Activated naive CD8-positive, alpha-beta T cell treated with anti-CD3 and anti-CD28 coated beads for 36 hours (primary cell): ENCODE measurements at places on chromosomes 16 and 17. TPM values are rescaled to one million over a fixed set of nuclear protein-coding genes. Genes with fewer than 3 reads are reported as not detected.

DNA sequence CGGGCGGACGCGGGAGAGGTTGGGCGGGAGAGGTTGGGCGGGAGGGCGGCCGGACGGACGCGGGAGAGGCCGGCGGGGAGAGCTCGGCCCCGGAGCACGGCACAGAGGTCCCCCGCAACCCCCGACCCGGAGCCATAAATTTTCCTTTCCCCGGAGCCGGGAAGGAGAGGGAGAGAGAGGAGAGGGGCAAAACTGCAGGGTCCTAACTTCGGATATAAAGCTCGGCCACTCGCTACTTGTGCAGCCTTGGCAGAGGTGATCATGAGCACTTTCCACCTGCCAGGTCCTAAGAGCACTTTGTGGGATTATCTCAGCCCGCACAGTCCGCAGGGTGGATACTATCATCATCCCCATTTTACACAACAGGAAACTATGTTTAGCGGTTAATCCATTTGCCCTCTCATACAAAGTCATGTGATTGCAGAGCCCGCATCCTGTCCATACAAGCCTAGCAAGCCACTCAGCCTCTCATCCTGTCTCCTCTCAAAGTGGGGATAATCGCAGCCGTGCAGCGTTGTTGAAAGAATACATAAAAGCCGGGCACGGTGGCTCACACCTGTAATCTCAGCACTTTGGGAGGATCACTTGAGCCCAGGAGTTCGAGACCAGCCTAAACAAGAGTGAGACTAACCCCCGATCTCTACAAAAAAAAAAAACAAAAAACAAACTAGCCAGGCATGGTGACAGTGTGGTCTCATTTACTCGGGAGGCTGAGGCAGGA lies 780 bp upstream of the DCAKD start:
- DNase-seq: peak; percentile 31

DNA sequence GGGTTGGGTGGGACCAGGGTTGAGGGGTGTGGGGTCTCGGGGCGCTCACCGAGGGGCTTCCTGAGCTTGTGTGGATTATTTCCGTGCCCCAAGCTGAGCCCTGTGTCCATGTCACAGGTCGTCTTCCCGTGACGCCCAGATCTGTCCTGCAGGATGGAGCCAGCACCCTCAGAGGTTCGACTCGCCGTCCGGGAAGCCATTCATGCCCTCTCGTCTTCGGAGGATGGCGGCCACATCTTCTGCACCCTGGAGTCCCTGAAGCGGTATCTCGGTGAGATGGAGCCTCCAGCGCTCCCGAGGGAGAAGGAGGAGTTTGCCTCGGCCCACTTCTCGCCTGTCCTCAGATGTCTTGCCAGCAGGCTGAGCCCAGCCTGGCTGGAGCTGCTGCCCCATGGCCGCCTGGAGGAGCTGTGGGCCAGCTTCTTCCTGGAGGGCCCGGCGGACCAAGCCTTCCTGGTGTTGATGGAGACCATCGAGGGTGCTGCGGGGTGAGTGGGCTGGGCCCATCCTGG lies 1.0 kb downstream of the TELO2 start:
- DNase-seq: peak; percentile 21

DNA sequence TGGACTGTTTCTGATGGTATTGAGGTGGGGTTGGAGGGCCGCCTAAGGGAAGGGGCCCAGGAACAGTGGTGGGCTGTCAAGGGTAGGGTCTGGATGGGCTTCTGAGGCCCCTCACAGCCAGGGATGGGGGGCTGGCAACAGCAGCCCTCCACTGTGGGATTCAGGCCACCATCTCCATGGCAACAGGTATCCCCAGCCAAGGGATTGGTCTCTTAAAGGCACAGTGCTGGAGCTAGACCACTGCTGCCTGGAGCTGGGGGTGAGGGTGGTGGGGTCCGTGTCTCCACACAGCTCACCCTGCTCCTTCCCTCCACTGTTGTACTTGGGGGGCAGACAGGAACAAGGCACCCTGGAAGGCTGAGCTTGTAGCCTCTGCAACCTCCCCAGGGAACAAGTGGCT lies 41.8 kb downstream of the PSME3IP1 start:
- no peak for DNase-seq

- DNase-seq: peak; percentile 71
Observed at GRCh38 chr17:74282587-74283370, 8.7 kb downstream of the DNAI2 start.

GRCh38 chr16:27476240-27476639 lies 73.5 kb downstream of the GTF3C1 start:
- no peak for DNase-seq

GRCh38 chr16:35724551-35724950 lies 2265.1 kb downstream of the TP53TG3F start:
- DNase-seq: no peak

CACNA1G gene
- not detected for total RNA-seq

GRCh38 chr17:71055128-71055527 lies 885.8 kb downstream of the KCNJ2 start:
- DNase-seq: no peak

DNA sequence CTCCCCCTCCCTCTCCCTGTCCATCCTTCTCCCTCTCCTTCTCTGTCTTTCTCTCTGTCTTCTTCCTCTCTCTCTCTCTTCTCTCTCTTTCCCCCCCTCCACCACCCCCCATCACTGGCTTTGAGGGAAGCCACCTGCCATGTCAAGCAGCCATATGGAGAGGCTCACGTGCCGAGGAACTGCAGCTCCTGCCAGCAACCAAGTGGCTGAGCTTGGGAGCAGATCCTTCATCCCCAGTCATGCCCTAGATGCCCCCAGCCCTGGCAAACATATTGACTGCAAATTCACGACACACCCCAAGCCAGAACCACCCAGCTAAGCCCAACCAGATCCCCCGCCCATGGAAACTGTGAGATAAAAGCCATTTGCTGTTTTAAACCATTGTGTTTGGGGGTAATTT lies 40.9 kb upstream of the RBFOX3 start:
- DNase-seq: no peak

GRCh38 chr17:48134912-48135480 lies 27.4 kb downstream of the SNX11 start:
- no peak for DNase-seq

MT1M gene
- total RNA-seq: not detected

DNA sequence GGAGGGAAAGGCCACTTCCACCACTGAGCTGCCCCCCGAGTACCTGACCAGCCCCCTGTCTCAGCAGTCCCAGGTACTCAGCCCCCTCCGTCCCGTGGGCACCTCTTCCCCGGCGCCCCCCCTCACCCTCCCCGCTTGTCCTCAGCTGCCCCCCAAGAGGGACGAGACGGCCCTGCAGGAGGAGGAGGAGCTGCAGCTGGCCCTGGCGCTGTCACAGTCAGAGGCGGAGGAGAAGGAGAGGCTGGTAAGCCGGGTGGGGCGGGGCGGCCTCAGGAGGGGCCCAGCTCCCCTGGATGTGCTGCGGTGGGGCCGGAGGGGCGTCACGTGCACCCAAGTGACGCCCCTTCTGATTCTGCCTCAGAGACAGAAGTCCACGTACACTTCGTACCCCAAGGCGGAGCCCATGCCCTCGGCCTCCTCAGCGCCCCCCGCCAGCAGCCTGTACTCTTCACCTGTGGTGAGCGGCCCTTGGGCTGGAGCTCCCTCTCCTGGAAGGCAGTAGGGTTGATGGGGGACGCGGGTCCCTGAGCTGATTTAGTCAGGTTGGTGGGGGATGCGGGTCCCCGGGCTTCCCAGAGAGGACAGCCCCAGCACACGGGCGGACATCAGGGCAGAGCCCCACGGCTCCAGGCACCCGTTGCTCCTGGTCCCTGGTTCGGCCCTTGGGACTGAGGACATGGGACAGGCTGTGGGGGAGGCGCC lies 9.5 kb upstream of the MRPL12 start:
- DNase-seq: no peak

- peak; percentile 87 for DNase-seq
Observed at GRCh38 chr17:40602445-40603443, 37.5 kb upstream of the CCR7 start.

DNA sequence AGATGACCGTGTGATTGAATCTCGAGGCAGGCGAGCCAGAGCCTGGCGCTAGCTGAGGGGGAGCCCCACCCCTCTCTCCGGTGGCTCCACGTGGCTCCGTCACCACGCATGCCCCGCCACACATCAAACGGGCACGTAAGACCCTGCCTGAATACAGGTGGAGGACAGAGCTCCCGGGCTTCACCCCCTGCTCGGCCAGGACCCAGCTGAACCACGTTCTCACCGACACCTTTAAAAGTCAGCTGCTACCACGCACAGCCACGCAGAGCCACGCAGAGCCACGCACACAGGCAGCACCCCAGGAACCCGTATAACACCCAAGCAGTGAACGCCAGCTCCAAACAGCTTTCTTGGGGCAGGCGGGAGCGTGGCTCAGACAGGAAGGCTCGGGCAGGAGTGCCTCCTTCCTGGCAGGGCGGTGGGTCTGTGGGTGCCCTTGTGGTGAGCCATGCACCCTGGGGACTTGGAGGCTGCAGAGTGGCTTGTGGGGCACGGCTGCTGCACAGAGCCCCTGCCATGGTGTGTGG lies 4.4 kb downstream of the TMEM204 start:
- peak; percentile 64 for DNase-seq

SLC16A11 gene
- total RNA-seq: 1.5 TPM

DNA sequence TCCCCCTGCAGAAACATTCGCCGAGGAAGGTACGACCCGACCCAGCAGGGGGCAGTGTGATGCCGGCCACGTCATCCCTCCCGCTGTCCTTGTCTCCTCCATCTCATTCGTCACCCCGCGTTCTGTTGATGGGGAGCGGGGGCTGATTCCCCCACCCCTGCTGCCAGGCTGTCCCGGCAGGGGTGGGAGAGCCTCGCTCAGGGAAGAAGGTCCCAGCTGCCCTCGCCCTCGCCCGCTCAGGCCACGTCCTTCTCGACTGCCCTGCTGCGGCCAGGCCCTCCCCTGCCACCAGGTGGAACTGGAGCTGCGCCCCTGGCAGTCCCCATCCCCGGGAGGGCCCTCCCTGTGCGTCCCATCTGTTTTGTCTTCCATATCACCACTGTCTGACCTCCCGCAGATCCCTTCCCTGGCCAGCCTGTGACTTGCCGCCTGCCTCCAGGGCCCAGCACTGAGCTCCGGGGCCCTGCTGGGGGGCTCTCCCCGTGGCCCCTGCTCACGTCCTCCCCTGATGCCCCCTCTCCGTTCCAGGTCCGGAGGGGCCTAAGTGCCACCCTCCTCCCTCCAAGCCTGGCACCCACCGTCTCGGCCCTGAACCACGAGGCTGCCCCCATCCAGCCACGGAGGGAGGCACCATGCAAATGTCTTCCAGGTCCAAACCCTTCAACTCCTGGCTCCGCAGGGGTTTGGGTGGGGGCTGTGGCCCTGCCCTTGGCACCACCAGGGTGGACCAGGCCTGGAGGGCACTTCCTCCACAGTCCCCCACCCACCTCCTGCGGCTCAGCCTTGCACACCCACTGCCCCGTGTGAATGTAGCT lies 20.6 kb downstream of the ADAM11 start:
- peak; percentile 83 for DNase-seq

ABCC11 gene
- 0.14 TPM for total RNA-seq

GRCh38 chr16:73415286-73415685 lies 367.4 kb upstream of the ZFHX3 start:
- DNase-seq: no peak

TMEM114 gene
- total RNA-seq: not detected

KRT12 gene
- not detected for total RNA-seq

DNA sequence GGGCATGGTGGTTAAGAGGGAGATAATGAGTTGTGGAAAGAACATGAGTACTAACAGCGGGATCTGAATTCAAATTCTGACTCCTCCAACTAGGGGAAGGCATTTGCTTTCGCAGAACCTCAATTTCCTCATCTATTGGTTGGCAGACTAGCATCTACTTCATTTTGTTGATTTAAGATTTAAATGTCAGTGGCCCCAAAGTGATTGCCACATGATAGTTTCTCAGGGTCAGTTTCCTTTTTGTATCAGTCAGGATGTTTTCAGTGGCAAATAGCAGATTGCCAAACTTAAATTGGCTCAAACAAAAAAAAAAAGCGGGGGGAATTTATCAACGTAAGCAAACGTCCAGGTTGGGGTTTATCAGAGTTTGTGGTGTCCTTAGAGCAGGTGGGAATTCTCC lies 25.1 kb upstream of the NOS2 start:
- DNase-seq: no peak

IGFALS gene
- total RNA-seq: not detected

DNA sequence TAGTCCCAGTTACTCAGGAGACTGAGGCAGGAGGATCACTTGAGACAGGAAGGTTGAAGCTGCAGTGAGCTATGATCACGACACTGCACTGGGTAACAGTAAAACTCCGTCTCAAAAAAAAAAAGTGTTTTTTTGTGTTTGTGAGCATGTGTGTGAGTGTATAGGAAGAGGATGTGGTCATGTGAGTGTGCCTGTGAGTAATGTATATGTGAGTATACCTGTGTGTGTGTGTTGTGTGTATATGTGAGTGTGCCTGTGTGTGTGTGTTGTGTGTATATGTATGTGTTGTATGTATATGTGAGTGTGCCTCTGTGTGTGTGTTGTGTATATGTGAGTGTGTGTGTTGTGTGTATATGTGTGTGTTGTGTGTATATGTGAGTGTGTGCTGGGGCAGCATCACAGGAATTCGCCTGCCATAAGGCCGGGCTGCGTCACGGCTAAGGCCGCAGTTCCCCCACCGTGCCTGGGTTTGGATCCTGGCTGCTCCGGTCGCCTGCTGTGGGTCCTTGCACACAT lies 21.4 kb upstream of the NPTX1 start:
- DNase-seq: no peak

GRCh38 chr17:57550668-57551315 lies 194.3 kb downstream of the CCDC182 start:
- no peak for DNase-seq
